ENCODE measurements at places on chromosomes 16 and 17.

DNA sequence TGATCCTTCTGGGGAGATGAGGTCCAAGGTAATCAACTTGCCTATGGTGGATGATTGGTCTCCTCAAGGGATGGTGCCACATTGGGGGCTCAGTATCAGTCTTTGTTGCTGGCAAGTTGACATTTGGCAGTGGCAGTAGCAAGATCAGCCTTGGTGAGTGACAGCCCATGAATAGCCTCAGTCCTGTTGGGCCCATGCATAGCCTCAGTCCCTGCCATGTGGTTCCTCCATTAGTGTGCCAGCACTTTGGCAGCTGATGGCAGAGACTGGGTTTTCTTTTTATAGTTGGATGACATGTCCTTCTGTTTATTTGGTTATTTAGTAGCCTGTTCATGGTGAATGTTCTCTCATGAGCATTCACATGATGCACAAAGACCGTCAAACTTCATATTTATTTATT is 179.6 kb downstream of the CBLN1 start:
- no peak for DNase-seq

DNA sequence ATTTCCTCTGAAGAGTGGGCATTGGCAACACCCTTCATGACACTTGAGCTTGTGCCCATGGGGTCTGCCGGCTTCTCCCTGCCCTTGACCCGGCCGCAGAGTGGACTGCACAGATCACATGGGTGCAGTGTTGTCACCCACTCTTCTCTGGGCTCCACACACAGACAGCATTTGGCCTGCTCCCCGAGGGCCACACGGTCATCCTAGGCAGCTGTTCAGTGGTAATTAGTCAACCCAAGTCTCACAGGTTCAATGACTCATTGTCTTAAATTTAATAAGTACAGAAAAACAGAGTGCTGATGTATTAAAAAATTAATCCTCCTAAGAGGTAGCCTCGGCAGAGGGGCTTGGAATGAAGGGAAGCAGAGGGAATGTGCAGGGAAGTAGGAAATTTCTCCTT is 204.8 kb downstream of the MSI2 start:
- DNase-seq: no peak

GRCh38 chr17:40301315-40301714 is 7.7 kb upstream of the RARA start:
- DNase-seq: no peak

DNA sequence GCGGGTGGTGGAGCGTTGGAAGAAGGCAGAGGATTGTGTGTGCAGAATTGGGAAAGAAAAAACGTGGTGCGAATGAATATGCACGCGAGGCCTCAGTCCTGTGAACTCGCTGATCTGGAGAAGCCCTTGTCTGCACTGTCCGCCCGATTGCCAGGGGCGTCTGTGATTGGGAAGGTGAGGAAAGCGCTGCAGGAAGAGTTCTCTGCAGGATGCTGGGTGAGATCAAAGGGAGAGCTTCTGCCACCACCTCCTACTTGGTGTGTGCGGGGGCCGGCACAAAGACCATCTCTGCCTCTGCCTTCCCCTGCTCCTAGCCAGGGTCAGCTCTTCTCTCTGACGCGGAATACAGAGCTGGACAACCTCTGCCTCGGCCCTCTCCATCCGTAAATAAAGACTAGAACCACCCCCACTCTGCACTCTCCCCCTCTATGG is 841 bp upstream of the RAB5C start:
- no peak for DNase-seq

GRCh38 chr16:55488306-55488705 is 9.3 kb downstream of the MMP2 start:
- no peak for DNase-seq

Measured in iPS-NIHi11 (cell line).